Mesothelial cell of epicardium (in vitro differentiated cells): ENCODE measurements at places on chromosomes 4 and X. TPM values are rescaled to one million over a fixed set of nuclear protein-coding genes. Genes with fewer than 3 reads are reported as not detected.

SPACA5 gene
- not detected in 3 replicates for total RNA-seq

SOWAHD gene
- total RNA-seq = 0.38 TPM in 2 of 3 replicates, not detected in the other

MAGEC1 gene
- total RNA-seq = not detected in 3 replicates

TMPRSS11A gene
- total RNA-seq = 1.6 to 1.8 TPM (median 1.8 TPM) in 3 replicates

CDX4 gene
- total RNA-seq = not detected in 3 replicates

CLDN24 gene
- not detected in 3 replicates for total RNA-seq

TMSB15C gene
- total RNA-seq = 13.7 to 18.8 TPM (median 16.9 TPM) in 3 replicates

RCHY1 gene
- 40.5 to 44.6 TPM (median 42.9 TPM) in 3 replicates for total RNA-seq
